Tongue (tissue), 3 donors: ENCODE measurements at places on chromosomes 7 and 10.

DNA sequence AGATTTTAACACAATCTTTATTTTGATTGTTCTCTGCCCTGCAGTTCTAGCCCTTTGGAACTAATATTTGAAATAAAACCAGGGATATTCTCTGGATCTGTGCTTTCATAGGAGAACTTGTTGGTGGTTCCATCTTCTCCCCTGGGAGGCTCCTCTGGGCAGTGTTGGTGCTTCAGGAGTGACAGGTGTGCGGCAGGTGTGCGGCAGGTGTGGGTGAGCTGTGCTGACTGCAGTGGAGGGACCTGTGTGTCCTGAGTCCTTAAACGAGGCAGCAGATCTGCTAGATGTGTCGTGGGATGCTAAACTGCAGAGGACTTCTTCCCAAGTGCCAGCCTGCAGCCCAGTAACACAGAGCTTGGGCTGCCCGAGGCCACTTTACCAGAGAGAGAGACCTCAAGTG, 98.4 kb downstream of the LYZL1 start:
- no peak for DNase-seq

DNA sequence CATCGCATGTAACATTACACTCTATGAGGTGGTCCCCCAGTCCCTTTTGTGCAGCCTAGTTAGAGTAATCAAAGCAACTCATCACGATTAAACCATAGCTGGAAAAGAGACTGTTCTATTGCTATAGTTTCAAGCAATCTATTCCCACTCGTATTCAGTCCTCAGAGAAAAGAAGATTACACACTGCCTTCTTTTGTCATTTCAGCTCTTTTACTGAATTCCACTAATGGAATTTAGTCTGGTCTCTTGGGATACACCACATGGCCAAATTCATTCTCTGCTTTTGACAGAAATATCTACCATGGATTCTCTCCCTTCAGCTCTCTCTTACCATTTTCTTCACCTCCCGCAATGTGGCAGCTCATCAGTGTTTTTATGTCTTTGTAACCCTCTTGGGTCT, 108.9 kb upstream of the HDAC9 start:
- no peak for DNase-seq

GRCh38 chr10:101602761-101603398, 14.8 kb downstream of the DPCD start:
- DNase-seq: peak; percentile 86

GRCh38 chr7:97731736-97732564, at the start of gene TAC1:
TAC1 (plus strand) TSS chr7:97732086; CDS start chr7:97732613, 527 bp downstream.
- peak; percentile 24 for DNase-seq

DNA sequence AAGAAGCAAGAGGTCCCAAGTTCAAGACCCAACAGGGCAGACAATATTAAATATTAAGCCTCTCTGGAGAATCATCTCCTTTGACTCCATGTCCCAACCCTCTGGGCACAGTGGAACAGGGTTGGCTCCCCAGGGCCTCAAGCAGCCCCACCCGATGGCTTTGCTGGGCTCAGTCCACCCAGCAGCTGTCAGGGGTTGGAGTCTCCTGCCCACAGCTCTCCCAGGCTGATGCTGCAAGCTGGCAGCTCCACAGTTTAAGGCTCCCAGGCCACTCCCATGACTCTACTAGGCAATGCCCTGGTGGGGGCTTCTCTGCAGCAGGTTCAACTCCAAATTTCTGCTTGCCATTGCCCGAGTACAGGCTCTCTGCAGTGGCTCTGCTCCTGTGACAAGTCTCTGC, 55.1 kb downstream of the LARP4B start:
- peak; percentile 16 for DNase-seq

DNA sequence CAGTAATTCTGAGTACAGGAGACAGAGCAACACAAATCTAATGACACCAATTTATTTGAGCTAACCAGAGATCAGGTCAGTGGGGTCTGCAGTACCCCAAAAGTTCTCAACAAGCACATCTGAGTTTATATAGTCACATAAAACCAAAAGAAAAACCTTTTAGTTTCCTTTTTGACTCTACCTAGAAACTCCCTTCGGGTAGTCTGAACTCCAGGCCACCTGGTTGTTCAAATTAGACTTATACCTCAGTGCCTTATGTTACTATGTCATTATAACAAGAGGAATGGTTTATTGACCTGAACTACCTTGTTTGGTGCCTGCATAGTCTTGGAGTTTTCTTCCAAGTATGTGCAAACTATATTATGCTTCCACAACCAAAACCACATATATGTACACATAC, 14.6 kb downstream of the ZCWPW1 start:
- no peak for DNase-seq

GRCh38 chr7:28903730-28904577, 54.2 kb downstream of the TRIL start:
- DNase-seq: peak; percentile 15

- no peak for DNase-seq
Measured at GRCh38 chr10:16445770-16446469, 9.1 kb downstream of the PTER start.

DNA sequence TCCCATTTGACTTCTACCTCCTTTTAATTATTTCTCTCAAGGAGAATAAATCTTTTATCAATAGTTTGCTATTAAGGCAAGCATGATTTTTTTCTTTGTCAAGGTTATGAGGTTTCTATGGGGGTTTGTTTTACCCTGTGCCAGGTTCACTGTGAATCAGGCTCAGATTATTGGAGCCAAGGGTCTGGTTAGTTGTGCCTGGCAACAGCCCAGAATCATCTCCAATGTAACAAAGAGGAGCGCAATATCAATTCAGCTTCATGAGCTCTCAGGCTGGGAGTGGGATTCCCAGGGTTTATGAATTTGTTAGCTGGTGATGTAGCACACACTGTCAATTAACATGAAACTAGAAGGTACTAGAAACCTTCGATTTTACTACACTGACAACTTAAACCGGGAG, 73.2 kb downstream of the AASS start:
- no peak for DNase-seq

DNA sequence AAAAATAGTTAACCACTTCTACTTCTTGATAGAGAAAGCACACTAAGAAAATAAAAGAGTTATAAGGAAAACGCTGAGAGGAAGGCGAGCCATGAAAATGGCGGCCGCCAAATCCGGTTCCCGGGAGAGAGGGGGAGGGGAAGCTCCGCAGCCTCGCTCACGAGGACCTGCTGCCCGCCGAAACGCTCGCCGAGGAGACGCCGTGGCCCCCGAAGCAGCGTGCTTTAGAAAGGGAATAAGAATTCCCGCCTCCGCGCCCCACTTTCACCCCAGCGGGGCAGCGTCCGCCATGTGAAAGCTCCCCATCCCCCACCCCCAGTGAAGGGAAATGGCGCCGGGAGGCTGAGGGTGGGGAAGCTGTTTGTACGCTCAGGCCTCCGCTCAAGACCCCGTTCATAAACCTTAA, 505 bp downstream of the HNRNPA2B1 start:
- DNase-seq: peak; percentile 89

- DNase-seq: no peak
Measured at GRCh38 chr10:132636358-132636757, 98.8 kb downstream of the INPP5A start.

DNA sequence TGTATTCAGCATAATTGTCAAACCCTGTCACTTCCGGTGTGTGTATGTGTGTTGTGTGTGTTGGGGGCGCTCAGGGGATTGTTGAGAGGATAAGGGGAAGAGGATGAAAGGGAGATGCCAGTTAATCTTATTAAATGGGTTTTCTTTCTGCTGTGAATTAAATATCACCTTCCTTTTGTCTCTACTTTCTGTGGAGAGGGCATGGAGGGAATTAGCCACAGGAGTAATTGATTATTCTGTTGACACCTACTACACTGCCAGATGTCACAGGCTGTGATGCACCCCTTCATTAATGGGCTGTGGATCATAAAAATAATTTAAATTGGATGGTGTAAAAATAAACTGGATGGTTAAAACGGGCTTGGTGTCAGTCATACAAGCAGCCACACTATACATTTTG, 311.9 kb downstream of the MDFIC start:
- no peak for DNase-seq

GRCh38 chr7:55242613-55243012, 122.5 kb upstream of the LANCL2 start:
- no peak for DNase-seq

DNA sequence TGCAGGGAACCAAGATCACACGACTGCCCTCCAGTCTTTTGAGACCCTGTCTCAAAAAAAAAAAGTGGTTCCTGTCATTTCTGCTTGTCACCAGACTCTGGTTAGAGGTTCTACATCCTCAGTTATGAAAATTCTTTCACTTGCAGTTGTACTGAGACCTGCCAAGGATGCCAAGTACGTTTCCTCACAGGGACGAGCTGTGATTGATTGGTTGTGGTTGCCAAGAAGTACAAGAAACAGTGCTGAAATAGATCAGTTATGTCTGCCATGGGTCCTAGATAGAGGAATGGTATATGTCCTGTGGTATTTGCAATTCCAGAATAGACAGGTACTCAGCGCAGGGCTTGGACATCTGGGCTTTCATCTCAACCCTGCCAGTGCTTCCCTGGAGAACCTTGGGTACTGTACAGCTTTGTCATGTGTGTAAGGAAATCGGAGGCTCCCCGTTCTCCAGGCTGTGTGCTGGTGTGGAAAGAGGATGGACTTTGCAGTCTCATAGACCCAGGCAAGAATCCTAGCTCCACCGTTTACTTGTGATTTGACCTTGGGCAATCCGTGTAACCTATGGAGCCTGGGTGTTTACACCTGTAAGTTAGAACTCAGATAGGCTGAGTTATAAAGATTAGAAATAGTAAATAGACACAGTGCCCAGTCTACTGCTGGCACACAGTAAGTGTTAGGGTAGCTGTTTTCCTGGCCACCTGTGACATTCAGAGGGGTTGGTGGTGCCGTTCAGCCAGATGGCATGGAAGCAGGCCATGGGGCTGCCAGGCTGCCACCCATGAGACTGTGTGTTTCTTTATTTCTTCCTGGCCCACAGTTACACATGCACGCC, 53.0 kb downstream of the COL13A1 start:
- no peak for DNase-seq

- no peak for DNase-seq
Measured at GRCh38 chr10:97102441-97102840, 83.3 kb downstream of the SLIT1 start.

- DNase-seq: no peak
Measured at GRCh38 chr10:128242641-128243040, 116.4 kb upstream of the MKI67 start.

- DNase-seq: no peak
Measured at GRCh38 chr10:7593063-7593462, 73.7 kb downstream of the ITIH5 start.
